ENCODE measurements at places on chromosomes 16 and 17.

- no peak for DNase-seq
These were observed 148.1 kb downstream of the SOCS1 start for GRCh38 chr16:11107780-11108465.

DNA sequence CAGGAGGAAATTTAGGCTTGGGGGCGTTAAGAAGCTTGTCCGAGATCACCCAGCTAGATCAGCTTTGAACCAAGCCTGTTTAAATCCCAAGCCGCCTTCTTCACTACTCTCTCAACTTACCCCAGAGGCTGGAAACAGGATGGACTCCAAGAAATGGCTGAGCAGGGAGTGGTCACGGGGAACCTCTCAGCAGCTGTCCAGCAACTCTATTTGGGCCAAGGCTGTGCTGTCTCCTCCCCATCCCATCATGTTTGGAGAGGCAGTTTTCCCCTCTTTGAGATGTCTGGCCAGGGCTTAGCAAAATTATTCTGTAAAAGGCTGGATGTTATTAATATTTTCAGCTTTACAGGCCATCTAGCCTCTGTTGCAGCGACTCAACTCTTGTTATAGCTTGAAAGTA lies 305.7 kb downstream of the RBFOX1 start:
- no peak for DNase-seq

DNA sequence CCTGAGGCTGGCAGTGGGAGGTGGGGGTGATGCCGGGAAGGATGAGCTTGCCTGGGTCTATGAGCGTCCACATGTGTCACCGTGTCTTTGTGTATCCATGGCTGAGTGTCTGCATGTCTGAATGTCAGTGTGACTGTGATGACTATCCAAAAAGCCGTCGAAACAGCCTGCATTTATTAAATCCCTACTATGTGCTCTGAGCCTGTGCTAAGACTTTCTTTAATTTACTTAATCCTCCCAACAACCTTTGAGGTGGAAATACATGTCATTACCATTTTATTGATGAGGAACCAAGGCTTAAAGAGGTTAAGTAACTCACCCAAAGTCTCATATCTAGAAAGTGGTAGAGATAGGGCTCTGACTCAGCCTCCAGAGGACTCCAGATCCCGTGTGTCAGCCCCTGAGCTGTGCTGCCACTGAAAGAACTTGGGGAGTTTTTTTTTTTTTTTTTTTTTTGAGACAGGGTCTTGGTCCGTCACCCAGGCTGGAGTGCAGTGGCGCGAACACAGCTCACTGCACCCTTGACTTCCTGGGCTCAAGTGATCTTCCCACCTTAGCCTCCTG lies 20.0 kb downstream of the ARHGAP23 start:
- DNase-seq = no peak

- DNase-seq = no peak
These were observed 20.3 kb upstream of the HOXB9 start for GRCh38 chr17:48646183-48647102.

GRCh38 chr17:60645918-60646523 lies 31.6 kb upstream of the BCAS3 start:
- no peak for DNase-seq

Data from substantia nigra (tissue), 51 donors.